H7 (cell line): ENCODE measurements at places on chromosomes 13 and 19. TPM values are rescaled to one million over a fixed set of nuclear protein-coding genes. Genes with fewer than 3 reads are reported as not detected.

The ZNF837 gene
- total RNA-seq, result 4.4 and 7.7 TPM in 2 replicates

The ONECUT3 gene
- total RNA-seq, result not detected in 2 replicates

The C2CD4C gene
- total RNA-seq, result 9.2 and 13.9 TPM in 2 replicates

DNA sequence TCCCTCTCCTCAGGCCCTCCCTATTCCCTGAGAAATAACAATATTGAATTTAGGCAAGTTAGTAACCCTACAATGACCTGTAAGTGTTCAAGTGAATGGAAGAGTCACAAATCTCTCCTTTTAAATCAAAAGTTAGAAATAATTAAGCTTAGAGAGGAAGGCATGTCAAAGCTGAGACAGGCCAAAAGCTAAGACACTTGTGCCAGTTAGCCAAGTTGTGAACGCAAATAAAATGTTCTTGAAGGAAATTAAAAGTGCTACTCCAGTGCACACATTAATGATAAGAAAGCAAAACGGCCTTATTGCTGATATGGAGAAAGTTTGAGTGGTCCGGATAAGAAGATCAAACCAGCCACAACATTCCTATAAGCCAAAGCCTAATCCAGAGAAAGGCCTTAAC lies 120.9 kb downstream of the RBM26 start:
- no peak for DNase-seq

GRCh38 chr19:42166316-42166715 lies 34.1 kb upstream of the POU2F2 start:
- no peak for DNase-seq

DNA sequence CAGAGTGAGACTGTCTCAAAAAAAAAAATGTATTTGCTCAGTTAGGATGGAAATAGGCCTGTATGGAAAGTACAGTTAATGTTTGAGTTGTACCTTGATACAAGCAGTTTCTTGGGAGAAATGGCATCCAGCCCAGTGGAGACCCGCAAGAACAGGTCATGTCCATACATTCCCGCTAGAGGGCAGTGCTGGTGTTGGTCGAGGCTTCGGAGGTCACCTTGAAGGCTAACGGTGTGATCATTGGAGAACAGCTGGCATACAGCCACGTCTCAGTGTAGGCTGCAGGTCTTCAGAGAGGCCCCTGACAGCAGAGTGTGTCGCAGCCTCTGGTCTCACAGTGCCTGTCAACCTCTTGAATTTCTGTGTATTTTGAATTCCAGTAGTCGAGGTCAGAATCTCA lies 7.5 kb downstream of the ZNF610 start:
- DNase-seq, result peak; percentile 81

GRCh38 chr13:46541210-46541609 lies 11.8 kb upstream of the LRCH1 start:
- no peak for DNase-seq

DNA sequence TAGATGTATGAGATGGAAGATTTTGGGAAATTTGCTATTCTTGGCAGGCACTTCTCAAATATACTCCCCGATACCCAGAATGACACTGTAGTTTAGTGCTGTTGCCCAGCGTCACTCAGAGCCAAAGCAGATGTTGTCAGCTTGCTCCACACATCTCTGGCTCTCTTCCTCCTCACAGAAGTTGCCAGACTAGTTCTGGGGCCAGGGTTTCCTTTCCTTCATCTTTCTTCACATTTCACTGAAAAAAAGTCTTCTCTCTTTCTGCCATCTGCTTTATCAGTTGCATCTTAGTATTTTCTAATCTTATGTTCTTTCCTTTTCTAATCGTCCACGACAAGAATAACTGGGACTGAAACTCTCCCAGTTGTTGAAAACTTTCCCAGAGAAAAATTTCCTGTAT lies 251.4 kb downstream of the RGCC start:
- no peak for DNase-seq

GRCh38 chr13:48194379-48194754 lies 38.6 kb upstream of the ITM2B start:
- no peak for DNase-seq

DNA sequence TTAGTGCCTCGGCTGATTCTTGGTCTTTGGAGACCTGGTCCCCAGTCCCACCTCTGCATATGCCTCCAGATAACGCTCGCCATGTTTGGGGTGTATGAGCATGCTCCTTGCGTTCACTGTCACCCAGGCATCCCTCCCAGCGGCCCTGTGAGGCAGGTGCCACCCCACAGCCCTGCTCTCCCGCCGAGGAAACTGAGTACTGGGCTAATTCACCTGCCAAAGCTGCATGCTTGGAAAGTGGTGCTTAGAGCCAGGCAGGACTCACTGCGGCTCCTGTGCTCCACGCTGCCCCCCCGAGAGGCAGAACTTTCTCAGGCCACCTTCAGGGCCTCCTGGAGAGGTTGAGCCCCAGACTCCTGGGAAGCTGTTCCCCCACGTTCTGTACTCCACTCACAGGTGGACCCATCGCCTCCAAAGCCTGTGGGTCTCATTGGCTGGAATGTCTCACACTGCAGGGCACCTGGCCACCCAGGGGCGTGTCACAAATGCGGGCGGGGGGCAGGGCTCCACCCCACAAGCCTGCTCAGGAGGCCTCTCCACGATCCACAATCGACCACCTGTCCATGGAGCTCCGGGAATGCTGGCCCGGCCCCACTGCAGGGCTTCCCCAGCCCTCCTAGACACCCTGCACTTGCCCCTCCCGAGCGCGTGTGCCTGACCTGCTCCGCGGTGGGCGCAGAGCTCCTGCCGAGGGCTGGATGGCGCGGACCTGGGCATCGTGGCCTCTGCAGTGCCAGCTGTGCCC lies 64.6 kb downstream of the ATP11A start:
- DNase-seq, result no peak

DNA sequence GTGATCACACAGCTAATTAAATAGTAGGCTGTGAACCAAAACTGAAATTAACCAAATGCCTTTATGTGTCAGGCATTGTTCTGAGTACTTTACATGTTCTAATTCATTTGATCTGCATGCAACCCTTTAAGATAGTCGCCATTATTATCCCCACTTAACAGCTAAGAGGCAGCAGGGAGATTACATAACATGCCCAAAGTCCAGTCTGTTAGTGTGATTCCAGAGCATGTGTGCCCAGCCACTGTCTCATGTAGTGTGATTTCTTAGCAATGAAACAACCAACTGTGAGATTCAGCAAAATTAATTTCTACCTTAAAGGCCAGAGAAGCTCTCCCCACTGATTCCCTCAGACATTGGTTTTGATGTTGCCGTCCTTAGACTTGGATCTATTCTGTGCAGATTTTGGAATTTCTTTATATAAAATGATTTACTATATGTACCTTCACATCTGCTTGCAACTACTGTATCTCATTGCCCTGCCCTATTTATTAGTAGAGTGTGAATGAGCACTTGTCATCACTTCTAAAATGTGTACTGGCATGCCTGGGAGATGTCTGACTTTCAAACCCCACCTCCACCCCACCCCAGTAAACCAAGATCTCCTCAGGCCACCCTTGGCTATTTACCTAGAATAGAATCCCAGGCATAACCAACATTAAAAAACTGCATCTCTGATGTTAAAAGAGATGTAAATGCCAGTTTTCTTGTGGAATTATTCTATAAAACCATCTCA lies 41.2 kb downstream of the POLR1D start:
- DNase-seq, result no peak

- peak; percentile 87 for DNase-seq
Observed at GRCh38 chr19:963486-963951, 20.6 kb upstream of the WDR18 start.

DNA sequence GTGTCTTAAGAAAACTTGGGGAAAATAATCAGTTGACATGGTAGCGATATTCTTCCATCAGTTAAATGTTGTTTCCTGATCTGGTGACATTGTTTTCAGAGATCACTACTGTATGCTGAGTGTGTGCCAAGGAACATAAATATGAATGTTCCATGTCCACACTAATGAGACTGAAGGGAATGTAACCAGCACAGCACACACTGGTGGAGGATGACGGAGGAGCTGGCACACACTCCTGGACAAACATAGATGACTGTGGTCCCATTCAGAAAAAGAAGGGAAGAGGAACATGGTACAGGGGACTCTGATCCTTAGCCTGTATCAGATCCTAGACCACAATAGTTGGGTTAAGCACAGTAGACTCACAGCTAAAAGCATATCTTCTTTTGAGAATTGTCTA lies 574.8 kb downstream of the MYO16 start:
- no peak for DNase-seq

- DNase-seq, result no peak
Observed at GRCh38 chr13:98923641-98924397, 54.0 kb downstream of the DOCK9 start.
